ENCODE measurements at places on chromosomes 13 and 19.

DNA sequence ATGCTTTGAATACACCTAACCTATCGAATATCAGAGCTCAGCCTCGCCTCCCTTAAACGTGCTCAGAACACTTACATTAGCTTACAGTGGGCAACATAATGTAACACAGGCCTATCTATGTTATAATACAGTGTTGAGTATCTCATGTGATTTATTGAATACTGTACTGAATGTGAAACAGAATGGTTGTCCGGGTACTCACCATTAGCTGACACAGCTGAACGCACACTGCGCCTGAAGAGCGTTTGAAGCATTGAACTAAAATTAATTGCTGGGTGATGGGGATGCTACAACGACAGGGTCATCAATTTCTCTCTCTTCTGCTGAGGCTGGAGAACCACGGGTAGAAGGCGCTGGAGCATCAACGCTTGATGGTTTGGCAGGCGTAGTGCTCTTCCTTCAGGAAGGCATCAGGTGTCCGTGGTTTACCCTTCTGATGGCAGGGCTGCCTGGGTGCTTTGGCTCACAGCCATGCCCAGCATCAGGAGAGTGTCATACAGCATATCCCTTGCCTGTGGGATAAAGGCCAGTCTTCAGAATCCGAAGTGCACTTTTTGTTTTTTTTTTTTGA lies 46.9 kb upstream of the UBE2L5 start:
- peak; percentile 9 for DNase-seq

DNA sequence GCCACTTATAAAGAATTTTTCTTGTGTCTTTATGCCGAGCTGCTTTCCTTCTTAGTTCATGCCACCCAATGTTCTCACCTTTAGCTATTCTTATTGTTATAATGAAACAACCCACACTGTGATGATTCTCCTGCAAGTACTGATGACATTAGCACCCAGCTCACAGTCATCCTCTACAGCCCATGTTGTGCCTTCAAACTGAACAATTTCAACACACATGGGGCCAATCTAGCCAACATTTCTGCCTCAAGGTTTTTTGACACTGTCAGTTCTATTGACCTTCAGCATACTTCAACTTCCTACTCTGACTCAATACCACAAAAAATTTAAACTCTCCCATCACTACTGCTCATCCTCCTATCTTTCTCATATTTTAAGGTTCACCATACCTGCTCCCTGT lies 752.4 kb downstream of the FGF9 start:
- no peak for DNase-seq

DNA sequence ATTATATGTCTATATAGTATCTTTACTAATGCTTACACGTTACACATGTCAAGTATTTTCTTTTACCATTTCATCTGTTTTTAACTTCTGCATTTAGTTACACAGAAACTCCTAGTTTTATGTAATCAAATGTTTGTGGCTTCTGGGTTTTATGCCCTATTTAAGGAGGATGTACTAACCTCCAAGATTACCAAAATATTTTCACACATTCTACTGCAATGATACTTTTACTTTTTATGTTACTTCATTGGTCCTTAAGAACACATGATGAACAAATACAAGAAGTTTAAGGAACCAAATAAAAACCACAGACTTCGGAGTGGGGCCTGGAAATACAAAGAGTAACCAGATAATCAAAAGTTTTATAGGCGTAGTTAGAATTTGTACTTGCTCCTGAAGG lies 37.2 kb downstream of the ZC3H13 start:
- no peak for DNase-seq

DNA sequence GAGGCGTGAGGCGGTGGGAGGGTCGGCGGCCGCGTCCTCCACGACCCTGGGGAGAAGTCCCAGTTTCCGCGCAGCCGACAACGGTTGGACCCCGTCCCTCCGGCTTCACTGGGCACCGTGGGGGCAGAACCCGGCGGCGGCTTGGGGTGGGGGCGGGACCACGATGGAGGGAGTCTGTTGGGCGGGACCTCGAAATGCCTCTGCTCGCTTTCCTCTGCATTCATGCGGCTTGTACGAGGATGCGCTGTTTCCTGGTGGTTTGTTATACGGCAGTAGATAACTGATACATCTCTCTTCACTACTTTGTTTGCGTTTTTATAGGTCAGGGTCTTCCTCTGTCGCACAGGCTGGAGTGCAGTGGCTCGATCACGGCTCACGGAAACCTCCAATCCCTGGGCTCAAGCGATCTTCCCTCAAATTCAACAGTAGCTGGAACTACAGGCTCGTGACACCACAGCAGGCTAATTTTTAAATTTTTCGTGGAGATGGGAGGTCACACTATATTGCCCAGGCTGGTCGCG lies 24.6 kb upstream of the ZNF846 start:
- peak; percentile 52 for DNase-seq
